ENCODE measurements at places on chromosomes 7 and 10.
A peak's percentile ranks its signal among the peaks of the same experiment; 100 is the strongest.

GRCh38 chr10:482051-482501 is 207.4 kb downstream of the DIP2C start:
- no peak overlapping the region for H3K27ac ChIP-seq
- peaks cover 71% of the 10 kb centered on the region for H3K36me3 ChIP-seq
- no peaks in the 10 kb centered on the region for H3K27me3 ChIP-seq
- no peak overlapping the region for H3K4me3 ChIP-seq
- H3K4me1 ChIP-seq: peaks cover 6% of the 10 kb centered on the region

- H3K36me3 ChIP-seq: no peaks in the 10 kb centered on the region
- H3K27ac ChIP-seq: no peak overlapping the region
- DNase-seq: peak; percentile 23
- peaks cover 3% of the 10 kb centered on the region for H3K4me1 ChIP-seq
These were observed 649 bp downstream of the ACTR3B start for GRCh38 chr7:152759949-152760853.

DNA sequence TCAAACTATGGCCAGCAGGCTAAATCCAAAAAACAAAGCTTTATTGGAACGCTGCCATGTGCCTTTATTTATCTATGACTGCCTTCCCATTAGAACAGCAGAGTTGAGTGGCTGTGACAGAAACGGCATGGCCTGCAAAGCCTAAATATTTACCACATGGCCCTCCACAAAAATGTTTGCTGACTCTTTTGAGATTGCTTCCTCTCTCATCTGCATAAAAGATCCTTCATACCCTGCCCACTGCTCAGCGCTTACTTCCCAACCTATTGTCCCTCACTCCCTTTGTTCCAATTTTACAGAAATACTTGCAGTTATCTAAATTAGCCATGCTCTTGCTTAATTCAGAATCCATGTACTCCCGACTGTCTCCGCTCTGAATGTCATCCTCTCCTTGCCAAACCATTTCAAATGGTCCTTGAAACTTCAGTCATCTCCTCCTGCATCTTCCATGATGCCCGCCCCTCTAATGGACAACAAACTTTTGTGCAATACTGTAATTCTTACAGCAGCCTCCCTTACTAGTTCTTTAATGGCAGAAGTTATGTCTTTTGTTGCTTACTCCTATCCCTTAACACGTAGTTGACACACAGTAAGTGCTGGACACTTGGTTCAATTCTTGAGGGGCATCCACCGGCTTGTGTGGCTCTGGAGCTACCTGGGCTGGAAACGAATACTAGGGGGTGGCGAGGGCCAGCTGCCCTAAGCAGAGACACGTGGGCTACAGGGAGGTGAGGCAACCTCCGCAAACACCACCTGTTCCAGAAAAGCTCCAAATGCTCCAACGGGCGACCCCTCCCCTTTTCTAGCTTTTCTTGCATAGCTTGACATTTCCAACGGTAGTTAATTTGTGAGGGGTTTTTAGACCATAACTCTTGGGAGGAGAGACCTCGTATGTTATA is 832 bp downstream of the XRCC2 start:
- H3K36me3 ChIP-seq: peaks cover 3% of the 10 kb centered on the region
- no peak for DNase-seq
- H3K27ac ChIP-seq: no peak overlapping the region
- no peaks in the 10 kb centered on the region for H3K27me3 ChIP-seq
- H3K4me3 ChIP-seq: peak overlapping the region; percentile 98
- H3K4me1 ChIP-seq: peaks cover 5% of the 10 kb centered on the region

DNA sequence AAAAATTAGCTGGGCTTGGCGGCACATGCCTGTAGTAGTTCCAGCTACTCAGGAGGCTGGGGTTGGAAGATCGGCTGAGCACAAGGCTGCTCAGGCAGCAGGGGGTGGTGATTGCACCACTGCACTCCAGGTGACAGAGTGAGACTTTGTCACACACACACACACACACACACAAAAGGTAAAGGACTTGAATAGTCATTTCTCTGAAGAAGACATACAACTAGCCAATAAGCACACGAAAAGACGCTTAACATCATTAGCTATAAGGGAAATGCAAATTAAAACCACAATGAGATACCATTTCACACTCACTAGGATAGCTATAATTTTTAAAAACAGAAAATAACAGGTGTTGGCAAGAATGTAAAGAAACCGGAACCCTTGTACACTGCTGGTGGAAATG is 48.6 kb downstream of the HIP1 start:
- no peak overlapping the region for H3K27ac ChIP-seq
- peaks cover 3% of the 10 kb centered on the region for H3K4me1 ChIP-seq
- no peak overlapping the region for H3K4me3 ChIP-seq
- no peaks in the 10 kb centered on the region for H3K27me3 ChIP-seq

- no peaks in the 10 kb centered on the region for H3K36me3 ChIP-seq
- H3K27me3 ChIP-seq: no peaks in the 10 kb centered on the region
- no peak overlapping the region for H3K27ac ChIP-seq
- no peak overlapping the region for H3K4me3 ChIP-seq
- DNase-seq: peak; percentile 11
- H3K4me1 ChIP-seq: peaks cover 3% of the 10 kb centered on the region
These were observed 125.8 kb downstream of the ELMO1 start for GRCh38 chr7:37322831-37323230.

DNA sequence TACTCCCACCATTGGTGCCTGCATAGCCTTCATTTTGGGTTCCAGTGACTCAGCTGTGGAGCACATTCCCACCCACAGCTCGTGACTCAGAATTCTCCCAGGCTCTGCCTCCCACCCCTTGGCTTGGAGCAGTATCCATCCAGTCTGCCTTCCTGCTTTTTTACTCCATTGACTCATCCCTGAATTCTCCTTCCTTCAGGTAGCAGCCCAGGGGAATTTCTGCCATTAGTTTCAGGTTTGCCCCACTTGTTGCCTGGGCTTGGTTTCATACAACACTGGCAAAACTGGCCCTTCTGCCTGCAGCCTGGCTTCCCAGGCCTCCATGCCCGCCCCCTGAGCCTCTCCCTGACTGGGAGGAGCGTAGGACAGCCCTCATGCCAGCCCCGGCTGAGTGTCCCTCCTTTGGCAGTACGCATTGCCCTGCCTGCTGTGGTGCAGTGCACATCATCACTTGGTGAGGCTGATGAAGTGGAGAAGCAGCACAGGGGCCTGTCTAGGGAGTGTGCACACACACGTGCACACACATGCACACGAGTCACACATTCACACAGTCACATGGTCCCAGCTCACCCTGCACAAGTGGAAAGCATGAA is 55.0 kb downstream of the SNX10 start:
- DNase-seq: no peak
- H3K4me1 ChIP-seq: no peaks in the 10 kb centered on the region
- no peaks in the 10 kb centered on the region for H3K27me3 ChIP-seq
- H3K27ac ChIP-seq: no peak overlapping the region

DNA sequence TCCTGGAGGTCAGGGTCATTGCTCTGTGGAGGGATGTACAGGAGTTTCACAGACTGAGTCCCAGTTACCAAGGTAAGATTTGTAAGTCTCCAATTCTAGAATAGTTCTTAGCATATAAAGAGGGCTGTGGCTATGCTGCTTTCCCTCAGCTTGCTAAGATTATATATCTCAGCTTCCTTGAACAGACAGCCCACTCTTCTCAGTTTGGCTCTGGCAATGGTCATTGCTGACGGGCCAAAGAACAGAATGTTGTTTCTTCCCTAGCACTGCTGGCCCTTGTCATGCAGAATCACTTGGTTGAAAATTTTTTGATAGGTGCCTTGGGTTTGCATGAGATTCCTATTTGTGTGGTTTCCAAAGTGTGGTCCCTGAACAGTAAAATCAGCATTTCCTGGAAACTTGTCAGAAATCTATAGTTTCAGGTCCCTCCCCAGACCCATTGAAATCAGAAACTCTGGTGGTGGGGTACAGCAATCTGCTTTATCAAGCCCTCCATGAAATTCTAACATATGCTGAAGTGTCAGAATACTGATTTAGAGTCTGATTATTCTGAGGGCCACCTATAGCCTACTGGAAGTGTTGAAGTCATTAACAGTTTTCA is 38.2 kb downstream of the NRBF2 start:
- DNase-seq: no peak
- no peak overlapping the region for H3K4me3 ChIP-seq

- no peak overlapping the region for H3K27ac ChIP-seq
- no peak for DNase-seq
- no peaks in the 10 kb centered on the region for H3K4me1 ChIP-seq
- H3K27me3 ChIP-seq: no peaks in the 10 kb centered on the region
- H3K36me3 ChIP-seq: peaks cover 7% of the 10 kb centered on the region
These were observed 7.5 kb downstream of the SNX13 start for GRCh38 chr7:17932770-17933169.

DNA sequence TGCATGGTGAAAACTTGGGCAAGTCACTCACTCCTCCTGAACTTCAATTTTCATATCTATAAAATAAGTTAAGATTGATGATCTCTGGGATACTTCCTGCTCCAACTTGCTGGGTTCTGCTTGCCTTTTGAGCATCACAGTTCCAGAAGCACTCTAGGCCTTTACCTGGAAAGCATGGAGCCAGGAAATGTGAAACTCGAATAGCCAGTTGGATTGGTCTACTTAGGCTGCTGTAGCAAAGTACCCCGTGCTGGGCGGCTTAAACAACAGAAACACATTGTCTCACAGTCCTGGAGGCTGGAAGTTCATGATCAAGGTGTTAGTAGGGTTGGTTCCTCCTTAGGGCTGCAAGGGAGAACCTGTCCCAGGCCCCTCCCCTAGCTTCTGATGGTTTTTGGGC is 64.5 kb downstream of the NAMPT start:
- no peak for DNase-seq
- H3K4me1 ChIP-seq: no peaks in the 10 kb centered on the region
- H3K4me3 ChIP-seq: no peak overlapping the region

GRCh38 chr10:77165445-77166208 is 472.0 kb downstream of the KCNMA1 start:
- no peak overlapping the region for H3K27ac ChIP-seq
- no peaks in the 10 kb centered on the region for H3K4me1 ChIP-seq
- H3K36me3 ChIP-seq: no peaks in the 10 kb centered on the region
- H3K4me3 ChIP-seq: no peak overlapping the region
- H3K27me3 ChIP-seq: no peaks in the 10 kb centered on the region
- DNase-seq: peak; percentile 73

GRCh38 chr10:122490268-122490667 is 28.9 kb downstream of the HTRA1 start:
- H3K4me1 ChIP-seq: peaks cover 33% of the 10 kb centered on the region
- H3K27ac ChIP-seq: no peak overlapping the region
- H3K36me3 ChIP-seq: no peaks in the 10 kb centered on the region
- DNase-seq: no peak

DNA sequence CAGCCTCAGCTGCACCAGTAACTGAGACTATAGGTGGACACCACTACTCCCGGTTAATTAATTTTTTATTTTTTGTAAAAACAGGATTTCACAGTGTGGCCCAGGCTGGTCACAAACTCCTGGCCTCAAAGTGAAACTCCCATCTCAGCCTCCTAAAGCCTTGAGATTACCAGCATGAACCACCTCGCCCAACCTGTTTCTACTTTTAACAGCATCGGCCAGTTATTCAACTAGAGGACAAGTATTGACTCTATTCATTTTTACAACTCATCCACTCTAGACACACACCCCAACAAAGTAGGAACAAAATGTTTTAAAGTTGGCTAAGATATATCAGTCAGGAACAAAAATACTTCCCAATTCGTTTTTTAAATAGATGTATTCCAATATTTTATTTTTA is 334.8 kb downstream of the PARD3 start:
- no peak overlapping the region for H3K27ac ChIP-seq
- H3K4me1 ChIP-seq: peaks cover 7% of the 10 kb centered on the region
- H3K36me3 ChIP-seq: no peaks in the 10 kb centered on the region
- DNase-seq: no peak

- H3K4me1 ChIP-seq: peaks cover 5% of the 10 kb centered on the region
- no peak overlapping the region for H3K4me3 ChIP-seq
- DNase-seq: no peak
- no peak overlapping the region for H3K27ac ChIP-seq
These were observed 8.1 kb downstream of the MAP3K8 start for GRCh38 chr10:30442019-30442606.

- H3K27ac ChIP-seq: no peak overlapping the region
- H3K27me3 ChIP-seq: no peaks in the 10 kb centered on the region
- no peak for DNase-seq
These were observed 22.9 kb downstream of the CDK6 start for GRCh38 chr7:92813390-92814024.

GRCh38 chr10:59383436-59383835 is 21.1 kb upstream of the FAM13C start:
- no peak overlapping the region for H3K27ac ChIP-seq
- H3K4me3 ChIP-seq: no peak overlapping the region
- H3K27me3 ChIP-seq: no peaks in the 10 kb centered on the region
- peaks cover 9% of the 10 kb centered on the region for H3K4me1 ChIP-seq
- H3K36me3 ChIP-seq: no peaks in the 10 kb centered on the region

GRCh38 chr7:81478664-81479063 is 291.2 kb downstream of the HGF start:
- no peak for DNase-seq
- no peak overlapping the region for H3K4me3 ChIP-seq
- no peaks in the 10 kb centered on the region for H3K4me1 ChIP-seq
- H3K36me3 ChIP-seq: no peaks in the 10 kb centered on the region
- H3K27ac ChIP-seq: no peak overlapping the region
- no peaks in the 10 kb centered on the region for H3K27me3 ChIP-seq

DNA sequence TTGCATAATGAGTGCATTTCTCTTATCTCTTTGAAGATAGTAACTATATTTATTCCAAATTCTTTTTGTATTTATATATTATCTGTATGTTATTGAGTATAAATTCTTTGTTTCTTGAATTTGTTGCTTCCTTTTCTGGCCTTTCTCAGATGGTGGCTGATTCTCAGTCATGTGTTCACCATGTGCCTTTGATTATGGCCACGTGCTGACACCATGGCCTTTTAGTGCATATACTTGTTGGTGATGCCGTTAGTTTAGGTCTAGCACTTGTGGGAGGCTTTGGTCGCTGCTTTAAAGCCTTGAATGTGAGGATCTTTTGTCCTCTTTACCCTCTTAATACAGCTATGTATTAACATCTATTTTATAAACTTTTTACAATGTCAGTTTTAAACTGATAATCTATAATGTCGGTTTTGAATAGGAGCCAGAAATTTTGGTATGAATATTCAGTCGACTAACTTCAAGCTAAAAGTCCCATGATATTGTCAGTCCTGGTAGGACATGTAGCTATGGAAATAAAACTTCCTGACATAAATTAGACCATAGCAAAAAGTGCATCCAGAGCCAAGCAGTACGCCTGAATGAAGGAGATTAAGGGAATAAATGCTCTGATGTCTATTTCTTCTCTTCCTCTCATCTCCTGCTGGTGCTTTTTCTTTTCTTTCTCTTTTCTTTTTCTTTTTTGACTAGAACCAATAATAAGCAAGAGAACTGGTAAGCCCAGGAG is 130.3 kb downstream of the GNAI1 start:
- no peak overlapping the region for H3K27ac ChIP-seq
- no peaks in the 10 kb centered on the region for H3K4me1 ChIP-seq
- DNase-seq: no peak
- no peaks in the 10 kb centered on the region for H3K27me3 ChIP-seq
- no peak overlapping the region for H3K4me3 ChIP-seq

GRCh38 chr10:15035385-15036301 is 8.1 kb upstream of the OLAH start:
- H3K27ac ChIP-seq: no peak overlapping the region
- no peak for DNase-seq
- no peaks in the 10 kb centered on the region for H3K36me3 ChIP-seq
- no peak overlapping the region for H3K4me3 ChIP-seq
- H3K4me1 ChIP-seq: no peaks in the 10 kb centered on the region
- H3K27me3 ChIP-seq: no peaks in the 10 kb centered on the region

Measured in neuronal stem cell (in vitro differentiated cells).